ENCODE measurements at places on chromosomes 4 and X. TPM values are rescaled to one million over a fixed set of nuclear protein-coding genes. Genes with fewer than 3 reads are reported as not detected.
A peak's percentile ranks its signal among the peaks of the same experiment; 100 is the strongest.

GRCh38 chr4:159077702-159078495 is 25.0 kb upstream of the RAPGEF2 start:
- DNase-seq, result no peak
- H3K36me3 ChIP-seq, result no peaks in the 10 kb centered on the region
- no peaks in the 10 kb centered on the region for H3K27me3 ChIP-seq
- no peak overlapping the region for H3K27ac ChIP-seq

- H3K36me3 ChIP-seq, result no peaks in the 10 kb centered on the region
Measured at GRCh38 chr4:32073542-32073941, 1353.4 kb downstream of the PCDH7 start.

- no peak overlapping the region for H3K4me3 ChIP-seq
- peak overlapping the region; percentile 78 for H3K27ac ChIP-seq
- H3K36me3 ChIP-seq, result no peaks in the 10 kb centered on the region
- H3K27me3 ChIP-seq, result no peaks in the 10 kb centered on the region
Measured at GRCh38 chrX:37644381-37645305, 40.9 kb upstream of the XK start.

- no peak overlapping the region for H3K4me3 ChIP-seq
- no peak overlapping the region for H3K27ac ChIP-seq
- no peaks in the 10 kb centered on the region for H3K27me3 ChIP-seq
- peaks cover 6% of the 10 kb centered on the region for H3K4me1 ChIP-seq
Measured at GRCh38 chr4:151029537-151029936, 14.5 kb upstream of the LRBA start.

DNA sequence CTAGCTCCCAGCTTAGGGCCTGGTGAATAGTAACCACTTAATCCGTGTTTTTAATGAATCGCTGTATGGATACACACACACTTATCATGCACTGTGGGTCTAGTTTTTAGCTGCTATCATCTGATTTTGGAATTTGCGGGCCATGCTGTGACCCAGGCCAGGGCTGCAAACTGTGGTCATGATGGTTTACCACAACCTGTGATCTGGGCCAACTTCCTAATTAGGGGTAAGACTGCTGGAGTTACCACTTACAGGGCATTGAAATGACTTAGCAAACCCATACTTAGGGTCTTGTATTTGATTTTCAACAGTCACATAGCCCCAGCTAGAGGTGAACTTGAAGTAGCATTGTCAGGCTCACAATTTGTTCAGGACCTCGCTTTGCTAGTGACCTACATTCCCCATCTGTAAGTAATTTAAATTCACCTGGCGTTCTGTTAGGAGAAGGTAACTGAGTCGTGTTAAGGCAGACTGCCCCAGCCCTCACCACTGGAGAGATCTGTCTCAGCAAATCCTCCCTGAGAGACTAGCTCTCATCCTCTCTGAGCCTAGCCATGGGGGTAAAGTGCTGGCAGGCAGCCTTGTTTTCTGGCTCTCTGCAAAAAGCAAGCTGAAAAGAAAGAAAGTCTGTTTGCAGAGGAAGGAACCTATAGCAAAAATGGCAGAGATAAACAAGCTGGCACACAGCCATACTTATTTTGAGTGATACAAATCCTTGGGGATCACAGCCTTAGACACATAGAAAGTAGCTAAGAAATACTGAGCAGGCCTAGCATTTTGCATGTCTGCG is 33.8 kb upstream of the EGFL6 start:
- no peak overlapping the region for H3K4me3 ChIP-seq
- H3K4me1 ChIP-seq, result no peaks in the 10 kb centered on the region
- H3K27me3 ChIP-seq, result peaks cover 3% of the 10 kb centered on the region

DNA sequence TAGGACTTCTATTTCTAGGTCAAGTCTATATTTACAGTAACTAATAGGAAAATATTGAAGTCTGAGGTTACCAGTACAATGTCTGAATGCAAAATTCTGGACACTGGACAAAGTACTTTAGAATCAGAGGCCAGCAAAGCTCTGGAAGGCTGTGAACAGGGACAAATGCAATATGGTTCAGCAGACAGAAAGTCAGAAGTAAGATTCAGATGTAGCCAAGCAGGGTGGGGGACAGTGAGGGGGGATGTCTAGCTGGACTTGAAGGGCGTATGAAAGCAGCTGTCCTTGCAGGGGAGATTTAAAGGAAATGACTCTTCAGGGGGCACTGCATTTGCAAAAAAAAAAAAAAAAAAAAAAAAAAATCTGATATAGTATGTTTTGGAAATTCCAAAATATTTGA is 2.9 kb downstream of the SORBS2 start:
- no peak for DNase-seq
- no peak overlapping the region for H3K27ac ChIP-seq
- H3K36me3 ChIP-seq, result no peaks in the 10 kb centered on the region
- no peak overlapping the region for H3K4me3 ChIP-seq
- no peaks in the 10 kb centered on the region for H3K4me1 ChIP-seq

DNA sequence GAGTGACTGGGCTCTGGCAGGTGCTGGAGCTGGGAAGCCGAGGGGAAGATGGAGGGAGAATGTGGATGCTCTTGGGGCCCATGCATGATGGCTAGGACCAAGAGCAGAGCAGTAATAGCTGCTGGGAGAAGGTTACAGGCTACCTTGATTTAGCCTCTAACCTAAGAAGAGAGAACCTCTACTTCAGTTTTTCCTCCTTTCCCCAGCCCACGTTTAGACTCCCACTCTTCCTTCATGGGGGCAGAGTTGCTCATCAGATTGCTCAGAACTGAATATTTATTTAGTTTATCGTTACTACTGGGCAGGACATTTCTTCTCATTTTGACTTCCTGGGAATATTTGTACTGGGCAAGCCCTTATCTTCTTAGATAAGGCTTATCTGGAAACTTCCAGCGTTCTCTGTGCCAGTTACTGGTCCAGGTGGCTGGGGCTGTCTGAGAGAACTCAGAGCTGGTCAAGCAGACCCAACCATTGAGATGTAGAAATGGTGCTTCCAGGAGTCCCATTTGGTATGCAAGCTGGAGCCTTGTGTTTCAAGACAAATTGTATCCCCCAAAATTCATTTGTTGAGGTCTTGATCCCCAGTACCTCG is 442.9 kb upstream of the BOD1L1 start:
- H3K4me1 ChIP-seq, result no peaks in the 10 kb centered on the region
- no peak overlapping the region for H3K4me3 ChIP-seq
- H3K27me3 ChIP-seq, result peaks cover 8% of the 10 kb centered on the region
- H3K36me3 ChIP-seq, result no peaks in the 10 kb centered on the region
- H3K27ac ChIP-seq, result no peak overlapping the region

DNA sequence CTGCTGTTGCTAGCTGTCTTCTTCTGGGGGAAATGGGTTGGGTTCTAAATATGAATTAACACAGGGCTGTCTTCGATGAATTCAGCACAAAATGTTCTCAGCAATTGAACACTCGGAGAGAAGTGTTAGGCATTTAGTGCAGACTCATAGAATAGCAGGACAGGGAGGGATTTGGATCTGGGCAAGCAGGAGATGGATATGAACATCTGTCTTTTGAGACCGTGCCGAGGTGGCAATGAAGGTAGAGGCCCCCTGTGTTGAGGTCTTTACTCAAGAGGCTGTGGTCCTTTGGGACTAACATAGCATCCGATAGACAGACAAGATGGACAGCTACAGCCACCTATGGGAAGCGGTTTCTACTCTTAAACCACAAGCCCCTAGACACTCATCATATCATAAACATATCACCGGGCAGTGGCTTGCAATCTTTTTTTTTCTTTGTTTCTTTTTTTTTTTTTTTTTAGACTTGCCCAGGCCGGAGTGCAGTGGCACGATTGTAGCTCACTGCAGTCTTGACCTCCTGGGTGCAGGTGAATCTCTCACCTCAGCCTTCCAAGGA is 6.7 kb downstream of the CD99 start:
- H3K4me3 ChIP-seq, result no peak overlapping the region
- no peaks in the 10 kb centered on the region for H3K36me3 ChIP-seq
- no peak overlapping the region for H3K27ac ChIP-seq

The SMIM10L2A gene
- polyA plus RNA-seq, result 1.3 TPM

The PABPC5 gene
- not detected for polyA plus RNA-seq

DNA sequence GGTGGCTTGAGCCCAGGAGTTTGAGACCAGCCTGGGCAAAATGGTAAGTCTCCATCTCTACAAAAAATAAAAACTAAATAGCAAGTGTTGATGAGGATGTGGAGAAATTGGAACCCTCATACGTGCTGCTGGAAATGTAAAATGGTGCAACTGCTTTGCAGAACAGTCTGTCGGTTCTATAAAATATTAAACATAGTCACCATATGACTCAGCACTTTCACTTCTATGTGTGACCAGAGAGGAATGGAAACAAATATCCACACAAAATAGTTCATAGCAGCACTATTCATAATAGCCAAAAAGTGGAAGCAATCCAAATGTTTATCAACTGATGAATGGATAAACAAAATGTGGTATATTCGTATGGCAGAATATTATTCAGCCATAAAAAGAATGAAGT is 60.8 kb upstream of the FMR1 start:
- H3K36me3 ChIP-seq, result no peaks in the 10 kb centered on the region
- no peaks in the 10 kb centered on the region for H3K27me3 ChIP-seq
- H3K4me3 ChIP-seq, result no peak overlapping the region
- H3K4me1 ChIP-seq, result no peaks in the 10 kb centered on the region
- H3K27ac ChIP-seq, result no peak overlapping the region

GRCh38 chr4:159282944-159283343 is 180.1 kb downstream of the RAPGEF2 start:
- no peaks in the 10 kb centered on the region for H3K36me3 ChIP-seq
- H3K27ac ChIP-seq, result no peak overlapping the region
- DNase-seq, result no peak

DNA sequence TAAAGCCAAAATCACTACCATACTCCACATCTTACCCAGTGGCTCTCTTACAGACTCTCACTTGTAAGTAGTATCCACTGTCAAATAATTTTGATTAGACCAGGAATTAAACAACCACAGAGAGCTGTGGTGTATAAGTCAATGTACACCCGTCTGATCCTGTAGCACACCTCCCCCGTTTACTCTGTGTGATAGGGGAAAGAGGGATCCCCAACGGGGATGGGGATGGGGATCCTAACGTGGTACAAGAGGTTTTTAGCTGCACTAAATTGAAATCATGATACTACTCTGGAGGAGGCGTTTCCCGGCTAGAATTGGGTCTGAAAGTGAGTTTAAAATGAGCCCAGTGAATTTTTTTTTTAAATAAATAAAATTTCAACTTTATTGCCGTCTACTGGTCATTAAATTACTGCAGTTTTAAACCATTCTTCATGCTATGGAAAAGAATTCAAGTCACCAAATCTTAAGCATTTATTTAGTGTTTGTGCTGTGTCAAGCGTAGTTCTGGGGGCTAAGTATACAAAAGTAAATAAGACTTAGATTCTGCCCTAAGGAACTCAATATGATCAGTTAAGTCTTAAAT is 76.6 kb downstream of the INTS12 start:
- no peak for DNase-seq
- H3K4me3 ChIP-seq, result no peak overlapping the region
- H3K27ac ChIP-seq, result peak overlapping the region; percentile 61
- H3K27me3 ChIP-seq, result no peaks in the 10 kb centered on the region

DNA sequence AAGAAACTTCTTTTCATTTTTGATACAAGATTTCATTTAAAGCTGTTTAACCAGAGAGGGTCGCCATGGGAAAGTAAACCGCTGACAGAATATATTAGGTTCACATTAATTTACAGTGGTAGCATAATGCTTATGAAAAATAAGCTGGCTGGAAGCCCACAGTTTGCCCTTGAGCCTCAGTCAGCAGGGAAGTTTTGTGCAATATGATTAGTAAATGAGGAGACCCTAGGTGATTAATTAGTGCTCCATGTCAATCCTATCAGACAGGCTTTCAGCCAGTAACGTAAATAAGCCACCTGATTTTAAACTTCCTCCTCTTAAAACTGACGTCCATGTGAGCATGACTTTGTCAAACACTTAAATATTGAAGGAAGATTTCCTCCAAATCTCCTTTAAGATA is 134.2 kb downstream of the TSPAN5 start:
- DNase-seq, result no peak
- no peak overlapping the region for H3K27ac ChIP-seq
- H3K4me3 ChIP-seq, result no peak overlapping the region
- H3K4me1 ChIP-seq, result peaks cover 38% of the 10 kb centered on the region

GRCh38 chrX:136417806-136418205 is 69.9 kb upstream of the BRS3 start:
- no peaks in the 10 kb centered on the region for H3K27me3 ChIP-seq
- H3K27ac ChIP-seq, result no peak overlapping the region
- no peak for DNase-seq
- no peak overlapping the region for H3K4me3 ChIP-seq

DNA sequence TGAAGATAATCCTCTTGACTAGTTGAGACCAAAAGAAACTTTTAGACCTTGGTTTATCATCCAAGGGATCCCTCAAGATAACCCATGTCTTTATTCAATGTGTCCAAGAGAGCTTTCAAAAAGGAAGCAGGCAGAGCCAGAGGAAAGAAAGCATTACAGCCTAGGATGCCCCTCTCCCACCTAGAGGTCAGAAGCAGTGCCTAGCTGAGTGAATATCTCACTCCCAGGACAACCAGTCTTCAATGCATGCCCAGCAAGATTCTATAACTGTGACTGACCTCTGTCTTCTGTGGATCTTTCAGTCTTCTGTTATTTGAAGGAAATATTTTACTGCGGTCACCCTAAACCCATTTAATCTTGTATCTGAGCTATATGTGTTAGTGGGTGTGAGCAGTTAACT is 537.2 kb upstream of the CPEB2 start:
- no peak for DNase-seq
- H3K27ac ChIP-seq, result no peak overlapping the region
- no peaks in the 10 kb centered on the region for H3K36me3 ChIP-seq
- H3K4me3 ChIP-seq, result no peak overlapping the region
- no peaks in the 10 kb centered on the region for H3K27me3 ChIP-seq
- no peaks in the 10 kb centered on the region for H3K4me1 ChIP-seq

DNA sequence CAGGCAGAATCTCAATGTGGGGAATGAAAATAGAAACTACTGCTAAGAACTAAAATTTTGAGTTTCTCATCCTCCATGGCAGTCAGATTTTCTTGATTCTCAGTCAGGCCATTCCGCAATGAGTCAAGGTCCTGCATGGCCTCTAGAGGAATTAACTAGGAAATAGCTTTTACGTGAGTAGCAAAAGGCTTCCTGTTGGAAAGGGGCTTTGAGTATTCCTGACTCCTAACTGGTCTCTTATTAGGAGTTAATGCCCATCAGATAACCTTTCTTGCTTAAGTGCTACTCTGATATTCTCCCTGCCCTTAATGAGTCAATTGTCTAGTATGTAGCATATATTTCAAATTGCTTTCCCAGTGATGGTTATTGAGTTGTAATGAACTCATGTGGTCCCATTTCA is 65.7 kb upstream of the ARHGAP24 start:
- no peak for DNase-seq
- no peaks in the 10 kb centered on the region for H3K4me1 ChIP-seq
- H3K27ac ChIP-seq, result no peak overlapping the region
- H3K27me3 ChIP-seq, result no peaks in the 10 kb centered on the region
- no peaks in the 10 kb centered on the region for H3K36me3 ChIP-seq

GRCh38 chrX:41655631-41656030 is 33.1 kb upstream of the GPR34 start:
- no peaks in the 10 kb centered on the region for H3K27me3 ChIP-seq
- no peak overlapping the region for H3K4me3 ChIP-seq
- no peak for DNase-seq
- no peaks in the 10 kb centered on the region for H3K36me3 ChIP-seq
- H3K27ac ChIP-seq, result no peak overlapping the region

The CT83 gene
- polyA plus RNA-seq, result not detected
